ENCODE measurements at places on chromosomes 1 and 21. TPM values are rescaled to one million over a fixed set of nuclear protein-coding genes. Genes with fewer than 3 reads are reported as not detected.

Gene OR2T33
- not detected for total RNA-seq

Gene FCRL6
- not detected for total RNA-seq

Gene SMG7
- 49.3 TPM for total RNA-seq

Gene WNT9A
- not detected for total RNA-seq

Gene CD244
- total RNA-seq = 0.15 TPM

Gene TEX38
- not detected for total RNA-seq

Gene MYOG
- total RNA-seq = not detected

Gene TMEM54
- 0.84 TPM for total RNA-seq

Gene CLIC6
- total RNA-seq = 0.10 TPM

Gene C1orf74
- 3.5 TPM for total RNA-seq

Gene XCL2
- total RNA-seq = not detected

Gene CCDC24
- total RNA-seq = 0.91 TPM

Gene CD2
- 264 TPM for total RNA-seq

Gene TMEM52
- 0.99 TPM for total RNA-seq

Gene RBM34
- 104 TPM for total RNA-seq

Gene C1orf226
- total RNA-seq = 0.12 TPM

Gene HSD3B1
- total RNA-seq = not detected

Gene LHX8
- not detected for total RNA-seq

Gene AJAP1
- not detected for total RNA-seq

Gene RIMS3
- 3.7 TPM for total RNA-seq

Gene HES2
- 0.74 TPM for total RNA-seq

Gene DNAJC28
- 0.17 TPM for total RNA-seq

Gene TIAM1
- total RNA-seq = 50.1 TPM

Gene PEAR1
- total RNA-seq = not detected

Gene TNNT2
- not detected for total RNA-seq

Gene NUCKS1
- 215 TPM for total RNA-seq

Gene SYCP1
- total RNA-seq = not detected

Gene SPRTN
- total RNA-seq = 6.0 TPM

Gene CCDC30
- total RNA-seq = 1.4 TPM

Gene PADI2
- not detected for total RNA-seq

Gene ELAVL4
- not detected for total RNA-seq

Gene GJA8
- total RNA-seq = not detected

Gene FASLG
- total RNA-seq = 0.67 TPM

Gene RCSD1
- total RNA-seq = 27.9 TPM

Gene OR2G3
- not detected for total RNA-seq

Gene MROH9
- total RNA-seq = not detected

Gene CYP4A11
- total RNA-seq = not detected

Gene NID1
- total RNA-seq = 0.10 TPM

Gene C8A
- not detected for total RNA-seq

Gene ANGPTL3
- not detected for total RNA-seq

Data from activated naive CD4-positive, alpha-beta T cell treated with anti-CD3 and anti-CD28 coated beads for 36 hours (primary cell).